ENCODE measurements at places on chromosomes 2 and 18.
A peak's percentile ranks its signal among the peaks of the same experiment; 100 is the strongest.

GRCh38 chr2:57199663-57200062 is 846.9 kb upstream of the VRK2 start:
- no peak for DNase-seq

DNA sequence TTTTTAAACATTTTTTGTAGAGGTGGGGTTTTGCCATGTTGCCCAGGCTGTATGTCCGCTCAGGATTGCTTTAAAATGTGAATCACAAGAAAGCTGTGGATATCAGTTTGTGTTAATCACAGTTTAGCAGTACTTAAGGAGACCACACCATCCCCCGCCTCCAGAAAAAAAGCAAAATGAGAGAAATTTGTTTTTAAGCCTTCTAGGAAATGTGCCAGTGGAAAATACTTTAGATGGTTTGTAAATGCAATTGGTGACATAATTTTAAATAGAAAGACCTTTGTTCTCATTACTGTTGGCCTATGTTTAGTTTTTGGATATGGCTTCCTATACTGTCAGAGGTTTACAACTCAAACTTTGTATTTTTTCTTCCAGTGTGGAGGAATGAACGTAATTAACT is 27.0 kb downstream of the GCA start:
- DNase-seq, result no peak

- DNase-seq, result no peak
These were observed 22.7 kb downstream of the AAK1 start for GRCh38 chr2:69620870-69621269.

GRCh38 chr2:168974428-168974827 is 56.7 kb downstream of the ABCB11 start:
- no peak for DNase-seq

GRCh38 chr2:205197468-205198139 is 484.7 kb upstream of the NRP2 start:
- DNase-seq, result no peak

- peak; percentile 84 for DNase-seq
These were observed 62.5 kb downstream of the REEP1 start for GRCh38 chr2:86274918-86275275.

GRCh38 chr2:230335864-230336506 is 9.0 kb downstream of the SP140L start:
- no peak for DNase-seq

DNA sequence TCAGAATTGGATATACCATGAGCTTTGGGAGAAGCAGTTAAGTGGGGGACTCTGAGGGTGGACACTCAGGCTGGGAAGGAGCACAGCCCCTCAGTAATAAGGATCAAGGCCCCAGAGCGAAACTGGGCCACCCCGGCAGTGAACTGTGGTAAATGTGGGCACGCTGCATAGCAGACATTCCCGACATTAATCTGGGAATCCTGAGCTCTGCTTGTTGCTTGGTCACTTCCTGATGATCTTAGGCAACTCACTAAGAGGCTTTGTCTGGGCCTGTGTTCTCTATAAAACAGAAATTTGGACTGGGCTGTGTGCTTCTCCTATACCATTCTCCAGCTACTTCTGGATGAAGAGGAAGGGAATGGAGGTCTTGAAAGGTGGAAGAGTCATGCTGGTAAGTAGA is 4.8 kb downstream of the TGFBRAP1 start:
- no peak for DNase-seq

DNA sequence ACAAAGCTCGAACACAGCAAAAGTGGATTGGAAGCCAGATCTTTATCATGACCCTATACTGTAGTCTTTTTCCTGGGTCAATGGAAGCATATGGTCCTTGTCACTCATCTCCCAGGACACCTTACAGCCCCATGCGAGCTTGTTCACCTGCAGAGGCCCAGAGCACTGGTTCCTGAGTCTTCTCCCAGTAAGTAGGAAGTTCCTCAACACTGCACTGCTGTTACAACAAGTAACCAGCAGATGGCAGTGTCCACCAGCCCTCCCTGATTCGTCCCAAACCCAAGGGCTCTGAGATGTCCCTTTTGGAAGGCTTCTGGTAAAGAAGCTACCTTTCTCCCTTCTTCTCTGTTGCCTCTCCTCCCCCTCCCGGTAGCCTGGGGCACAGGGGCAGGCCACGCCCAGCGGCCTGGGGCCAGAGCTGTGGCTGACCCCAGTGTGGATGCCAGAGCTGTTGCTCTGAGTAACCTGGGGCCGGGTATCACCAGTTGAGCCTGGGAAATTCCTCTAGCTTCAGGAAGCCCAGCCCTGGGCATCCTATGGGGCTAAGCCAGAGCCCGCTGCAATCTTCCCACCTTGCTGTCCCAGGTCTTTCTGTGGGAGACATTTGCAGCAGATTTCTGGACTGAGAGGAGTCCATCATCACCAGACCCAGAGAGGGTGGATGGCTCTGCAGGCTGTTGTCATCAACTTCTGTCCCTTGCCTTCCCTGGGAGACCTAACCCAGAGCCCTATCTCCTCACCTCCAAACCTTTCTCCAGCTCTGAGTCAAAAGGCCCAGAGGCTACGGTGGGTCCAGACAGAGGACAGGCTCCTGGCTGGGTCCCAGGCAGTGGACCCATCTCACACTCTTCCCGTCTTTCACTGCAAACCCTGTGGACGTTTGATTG is 5.3 kb upstream of the GDF7 start:
- DNase-seq, result no peak

DNA sequence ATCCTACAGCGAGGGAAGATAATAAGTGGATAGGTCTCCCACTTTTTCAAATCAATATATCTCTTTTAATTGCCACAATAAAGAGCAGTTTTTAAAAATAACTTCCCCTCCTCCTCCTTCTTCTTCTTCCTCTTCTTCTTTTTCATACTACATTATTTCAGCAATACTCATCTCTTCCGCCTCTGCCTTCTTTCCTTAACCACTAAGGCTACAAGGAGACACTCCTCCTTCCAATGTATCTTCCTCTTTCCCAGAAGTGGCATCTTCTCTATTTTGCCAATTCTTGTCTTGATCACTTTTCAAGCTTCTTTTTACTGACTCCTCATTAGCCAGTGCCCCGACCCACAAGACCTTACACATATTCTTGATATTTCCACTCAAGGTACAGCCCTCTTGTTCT is 546.6 kb upstream of the CHAC2 start:
- no peak for DNase-seq

DNA sequence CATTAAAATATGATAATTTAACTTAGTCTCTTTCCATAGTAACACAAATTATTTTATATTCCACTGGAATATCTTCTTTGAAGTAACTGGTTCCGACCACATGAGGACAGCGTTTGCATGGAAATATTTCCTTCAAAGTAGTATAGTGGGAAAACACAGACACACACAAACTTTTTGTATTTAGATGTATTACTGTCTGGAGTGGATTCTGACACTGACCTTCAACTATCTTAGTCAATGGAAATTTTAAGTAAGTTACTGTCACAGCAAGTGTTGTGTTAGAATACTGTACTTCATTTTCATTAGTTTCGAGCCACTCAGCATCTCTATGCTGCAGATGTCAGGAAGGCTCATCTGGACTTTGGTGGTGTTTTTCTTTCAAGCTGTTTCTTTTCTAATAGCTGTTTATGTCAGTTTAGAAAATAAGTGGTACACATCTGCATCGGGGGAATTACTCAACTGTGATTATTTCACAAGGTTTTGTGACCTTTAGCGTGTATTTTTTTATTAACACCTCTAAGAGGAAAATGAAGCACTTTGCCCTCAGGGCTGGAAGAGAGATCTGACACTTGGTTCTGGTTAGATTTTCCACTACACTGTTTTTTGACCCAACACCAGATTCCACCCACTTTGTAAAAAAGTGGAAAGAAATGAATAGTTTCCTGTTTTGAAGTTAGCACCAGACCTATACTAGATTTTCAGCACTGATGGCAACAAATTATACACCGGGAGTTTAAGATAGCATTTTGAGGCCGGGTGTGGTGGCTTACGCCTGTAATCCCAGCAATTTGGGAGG is 18.9 kb upstream of the THOC1 start:
- no peak for DNase-seq

DNA sequence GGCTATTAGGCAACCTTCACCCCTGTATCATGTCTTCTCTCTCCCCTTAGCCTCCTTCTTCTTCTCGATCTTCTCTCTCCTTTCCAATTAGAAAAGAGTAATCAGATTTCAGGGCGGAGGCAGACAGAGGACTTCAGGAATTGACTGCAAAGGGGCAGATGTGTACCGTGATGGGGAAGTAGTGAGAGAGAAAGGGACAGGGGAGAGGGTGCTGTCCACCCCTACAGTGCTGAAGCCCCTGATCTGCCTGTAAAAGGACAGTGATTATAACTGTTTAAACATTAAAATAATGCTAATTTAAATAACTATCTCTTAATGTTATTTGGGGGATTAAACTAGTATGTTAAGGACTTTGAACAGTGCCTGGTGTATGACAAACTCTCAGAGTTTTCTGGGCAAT is 178.5 kb downstream of the ACTR3 start:
- DNase-seq, result no peak

DNA sequence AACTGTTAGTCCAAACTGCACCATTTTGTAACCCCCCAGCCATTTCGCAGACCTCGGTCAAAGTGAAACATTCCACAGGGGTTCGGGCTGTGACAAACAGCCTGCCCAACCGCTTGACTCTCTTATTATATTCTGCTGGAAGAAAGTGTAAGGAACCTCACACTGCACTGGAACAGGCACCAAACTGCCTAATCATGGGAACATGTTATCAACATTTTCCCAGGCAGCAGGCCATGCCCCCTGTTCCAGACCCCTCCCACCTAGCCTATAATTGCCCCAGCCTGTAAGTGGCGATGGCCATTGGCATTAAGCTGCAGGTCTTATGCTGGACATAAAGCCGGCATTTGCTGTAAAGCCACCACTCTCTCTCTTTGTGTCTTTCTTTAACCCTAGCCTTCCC is 16.9 kb downstream of the LYG2 start:
- DNase-seq, result peak; percentile 32

- no peak for DNase-seq
These were observed 623.8 kb upstream of the NXPH2 start for GRCh38 chr2:139403948-139404347.

GRCh38 chr2:72149556-72150156 is 2.0 kb upstream of the CYP26B1 start:
- no peak for DNase-seq

DNA sequence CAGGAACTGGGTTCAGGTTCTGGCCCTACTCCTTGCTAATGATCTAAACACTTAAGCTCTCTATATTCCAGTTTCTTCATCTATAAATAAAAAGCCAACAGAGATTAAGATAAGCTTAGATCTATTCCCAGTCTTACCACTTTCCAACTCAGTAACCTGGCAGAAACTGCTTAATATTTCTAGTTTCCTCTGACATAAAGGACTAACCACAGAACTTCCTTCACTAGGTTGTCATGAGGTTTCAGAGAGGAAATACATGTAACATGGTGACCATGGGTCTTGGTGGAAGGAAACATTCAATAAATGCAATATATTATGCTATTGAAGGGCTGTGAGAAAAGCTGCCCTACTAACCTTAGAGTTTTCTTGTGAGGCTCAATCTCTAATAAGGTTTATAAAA is 114.4 kb upstream of the PDE1A start:
- no peak for DNase-seq

DNA sequence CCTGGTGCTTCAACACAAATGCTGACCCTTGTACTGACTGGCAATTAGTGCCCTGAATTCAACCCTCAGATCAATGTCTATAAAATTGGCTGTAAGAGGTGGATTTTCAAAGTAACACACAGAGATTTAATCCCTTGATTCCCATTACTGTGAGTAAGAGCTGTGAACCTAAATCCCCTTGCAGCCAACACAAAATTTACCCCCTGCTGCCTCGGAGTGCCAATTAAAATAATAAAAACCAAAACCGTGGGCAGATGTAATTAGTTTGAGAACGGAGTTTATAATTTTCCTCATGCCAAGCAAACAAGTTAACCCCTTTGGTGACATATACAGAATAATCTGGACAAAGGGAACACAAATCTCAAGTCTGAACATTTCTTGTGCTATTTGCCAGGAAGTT is 55.8 kb upstream of the REV1 start:
- DNase-seq, result no peak

- no peak for DNase-seq
These were observed 3.5 kb downstream of the KCNF1 start for GRCh38 chr2:10915236-10915635.

DNA sequence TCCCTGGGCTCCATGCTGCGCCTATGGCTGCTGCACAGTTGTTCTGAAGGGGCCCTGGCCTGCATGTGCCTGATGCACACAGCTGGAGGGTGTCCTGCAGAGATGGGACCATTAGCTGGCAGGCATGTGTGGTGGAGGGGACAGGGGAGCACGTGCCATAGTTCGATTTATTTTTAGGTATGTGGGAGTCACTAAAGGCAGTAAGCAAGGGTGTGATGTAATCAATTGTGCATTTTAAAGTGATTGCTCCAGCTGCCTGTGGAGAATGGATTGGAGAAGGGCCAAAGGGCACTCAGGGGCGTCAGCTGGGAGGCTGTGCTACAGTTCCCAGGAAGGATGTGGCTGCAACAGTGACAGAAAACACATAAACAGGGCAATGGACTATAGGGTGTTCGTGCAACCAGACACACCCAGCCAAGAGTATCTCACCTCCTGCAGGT is 205.1 kb downstream of the ARL4C start:
- peak; percentile 40 for DNase-seq

DNA sequence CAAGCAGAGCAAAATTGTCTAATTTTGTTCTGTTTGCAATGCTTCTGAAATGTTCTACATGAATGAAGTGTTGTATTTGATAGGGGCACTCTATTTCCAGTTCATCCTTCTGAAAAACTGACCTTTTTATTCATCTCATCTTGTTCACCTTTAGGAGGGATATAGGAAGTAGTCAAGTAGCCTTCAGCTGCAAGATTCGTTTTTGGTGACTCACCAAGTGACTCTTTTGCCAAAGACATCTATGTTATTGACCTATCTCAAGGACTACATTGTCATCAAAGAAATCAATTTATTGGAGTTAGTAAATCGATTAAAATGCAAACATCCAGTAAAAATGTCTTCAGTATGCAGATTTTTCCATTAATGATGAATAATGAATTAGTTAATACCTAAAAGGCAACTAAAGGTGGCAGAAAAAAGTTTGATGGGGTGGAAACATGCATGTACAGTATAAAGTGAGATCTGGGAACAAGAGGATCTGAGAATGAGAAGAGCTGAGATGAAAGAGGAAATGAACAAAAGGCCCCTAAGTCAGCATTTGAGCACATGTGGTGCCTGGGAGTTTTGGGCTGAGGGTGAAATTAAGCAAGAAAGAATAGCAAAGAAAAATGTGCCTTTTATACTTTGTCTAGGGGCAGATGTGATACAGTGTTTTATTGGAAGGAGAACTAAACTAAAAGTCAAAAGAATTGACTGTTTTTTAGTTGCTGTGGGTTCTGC is 255.1 kb upstream of the LINC00305 start:
- no peak for DNase-seq

- no peak for DNase-seq
These were observed 292.8 kb downstream of the CCDC85A start for GRCh38 chr2:56476509-56477071.

DNA sequence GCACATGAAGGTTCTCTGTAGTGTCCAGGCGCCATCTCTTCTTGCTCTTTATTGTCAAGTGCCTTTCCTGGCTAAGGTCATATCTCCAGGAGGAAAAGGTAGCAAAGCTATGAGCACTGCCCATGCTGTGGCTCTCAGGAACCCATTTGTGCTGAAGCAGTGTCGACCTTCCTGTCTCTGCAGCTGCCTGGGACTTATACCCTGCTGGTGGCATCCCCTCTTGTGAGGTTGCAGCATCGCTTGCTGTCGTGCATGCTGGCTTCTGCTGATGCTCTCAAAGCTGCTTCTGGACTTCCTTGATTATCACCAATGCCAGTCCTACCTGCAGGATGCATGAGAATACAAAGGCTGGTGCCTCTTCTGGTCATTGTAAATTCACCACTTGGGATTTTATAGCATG is 22.1 kb upstream of the PTPN2 start:
- no peak for DNase-seq
